Esophagus muscularis mucosa (tissue), 4 donors: ENCODE measurements at places on chromosomes 5 and 9. TPM values are rescaled to one million over a fixed set of nuclear protein-coding genes. Genes with fewer than 3 reads are reported as not detected.

MARVELD2 gene
- 1.0 TPM for total RNA-seq

FOXD4 gene
- 0.32 TPM for total RNA-seq

DNA sequence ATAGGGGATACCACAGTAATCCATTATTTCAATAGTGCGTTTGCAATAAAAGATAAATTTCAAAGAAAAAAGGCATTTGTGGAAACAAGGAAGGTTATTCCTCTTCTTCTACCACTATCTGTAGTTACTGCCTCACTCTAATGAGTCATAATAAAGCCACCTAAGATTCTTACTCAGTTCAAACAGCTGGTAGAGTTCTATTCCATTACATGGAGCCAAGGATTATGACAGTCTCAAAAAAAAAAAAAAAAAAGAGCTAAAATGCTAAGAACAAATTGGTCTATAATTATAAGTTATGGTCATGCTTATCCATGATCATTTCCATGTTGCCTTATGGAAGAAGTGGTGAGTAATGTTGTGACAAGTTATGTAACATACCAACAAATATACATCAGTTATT is 46.3 kb downstream of the DENND1A start:
- peaks cover 5% of the 10 kb centered on the region for H3K4me1 ChIP-seq
- no peaks in the 10 kb centered on the region for H3K36me3 ChIP-seq
- H3K4me3 ChIP-seq, result no peak overlapping the region

DNA sequence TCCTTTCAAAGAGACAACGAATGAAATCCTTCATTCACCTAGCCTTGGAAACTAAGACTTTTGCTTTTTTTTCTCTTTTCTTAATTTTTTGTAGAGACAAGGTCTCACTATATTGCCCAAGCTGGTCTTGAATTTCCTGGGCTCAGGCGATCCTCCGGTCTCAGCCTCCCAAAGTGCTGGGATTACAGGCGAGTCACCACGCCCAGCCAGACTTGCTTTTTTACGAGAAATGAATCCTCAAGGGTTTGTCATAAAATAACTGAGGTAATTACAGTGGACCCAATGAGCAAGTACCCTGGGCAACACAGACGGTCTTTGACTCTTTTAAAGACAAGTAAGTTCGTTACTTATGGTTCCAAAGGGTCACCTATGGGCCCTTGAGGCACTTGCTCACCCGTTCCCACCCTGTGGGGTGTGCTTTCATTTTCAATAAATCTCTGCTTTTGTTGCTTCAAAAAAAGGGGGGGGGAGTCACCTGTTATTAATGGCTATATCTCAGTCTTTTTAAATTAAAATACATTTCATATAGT is 70.4 kb downstream of the TRPM6 start:
- DNase-seq, result no peak
- H3K36me3 ChIP-seq, result no peaks in the 10 kb centered on the region
- no peak overlapping the region for H3K27ac ChIP-seq
- no peaks in the 10 kb centered on the region for H3K27me3 ChIP-seq
- H3K4me1 ChIP-seq, result no peaks in the 10 kb centered on the region
- H3K4me3 ChIP-seq, result no peak overlapping the region

DNA sequence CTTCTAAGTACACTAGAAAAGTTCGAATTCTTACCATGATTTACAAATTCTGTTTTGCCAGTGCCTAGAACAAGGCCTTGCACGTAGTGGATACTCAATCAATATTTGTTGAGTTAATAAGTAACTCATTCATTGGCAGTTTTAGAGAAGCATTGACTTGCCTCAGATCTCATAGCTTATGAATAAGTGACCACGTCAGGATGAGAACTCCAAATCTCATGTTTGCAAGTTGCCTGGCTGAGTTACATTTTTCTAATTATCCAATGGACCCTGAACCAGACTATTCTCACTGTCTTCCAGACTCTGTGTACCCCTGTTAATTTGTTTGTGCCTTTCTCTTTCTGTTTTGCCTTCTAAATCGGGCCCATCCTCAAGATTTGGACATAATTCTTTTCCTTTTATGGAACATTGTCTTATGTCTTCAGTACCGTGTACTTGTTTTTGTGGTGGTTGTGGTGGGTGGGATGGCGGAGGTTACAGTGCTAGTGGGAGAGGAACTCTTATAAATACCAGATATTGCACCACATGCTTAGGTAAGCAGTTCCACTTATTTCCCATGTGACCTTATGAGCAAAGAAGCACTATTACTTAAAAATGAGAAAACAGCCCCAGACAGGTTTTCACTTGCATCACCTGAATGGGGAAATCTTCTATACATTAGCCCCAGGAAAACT is 96.3 kb downstream of the UNC13B start:
- no peak overlapping the region for H3K4me3 ChIP-seq
- no peaks in the 10 kb centered on the region for H3K27me3 ChIP-seq
- DNase-seq, result no peak
